ENCODE measurements at places on chromosomes 3 and 15.

- no peak for DNase-seq
Observed at GRCh38 chr3:107430996-107431245, 53.7 kb downstream of the CCDC54 start.

GRCh38 chr3:4581498-4581897 is 88.3 kb downstream of the ITPR1 start:
- no peak for DNase-seq

DNA sequence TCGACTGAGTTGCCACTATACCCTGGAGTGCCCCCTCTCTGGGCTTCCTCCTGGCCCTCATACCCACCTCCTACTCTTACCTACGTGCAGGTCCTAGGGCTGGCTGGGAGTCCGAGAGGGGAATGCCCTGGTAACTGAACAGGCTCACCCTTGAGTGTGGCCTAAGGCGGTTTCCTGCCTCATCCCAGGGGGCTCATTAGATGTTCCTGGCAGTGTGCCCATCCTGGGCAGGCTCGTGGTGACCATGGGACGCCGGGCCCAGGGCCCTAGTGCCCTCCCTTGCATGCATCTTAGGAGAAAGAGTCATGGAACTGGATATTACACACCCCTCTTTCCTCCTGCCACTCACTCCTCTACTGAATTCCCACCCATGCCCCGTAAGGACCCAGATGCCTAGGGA is 2.8 kb downstream of the SEMA4B start:
- no peak for DNase-seq

DNA sequence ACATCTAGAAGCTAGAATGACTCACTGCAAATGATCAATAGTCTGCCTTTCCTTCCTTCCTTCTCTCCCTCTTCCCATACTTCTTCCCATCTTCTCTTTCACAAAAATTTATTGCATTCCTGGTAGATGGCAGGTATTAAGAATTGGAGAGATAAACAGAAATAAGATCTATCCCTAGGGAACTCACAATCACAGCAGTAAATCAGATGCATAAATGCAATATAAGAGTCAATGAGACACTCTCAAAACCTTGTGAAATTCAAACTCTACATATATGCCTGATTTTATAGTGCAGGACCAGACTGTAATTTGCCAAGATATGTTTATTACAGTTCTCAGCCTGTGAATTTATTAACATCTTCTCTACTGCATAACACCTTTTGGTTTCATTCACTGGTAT is 78.3 kb upstream of the ARL6 start:
- DNase-seq = no peak

- peak; percentile 64 for DNase-seq
Observed at GRCh38 chr3:49802719-49803464, at the start of gene INKA1. Gene INKA1, plus strand, starts transcription at chr3:49803261. Its CDS starts 132 bp downstream, at chr3:49803393.

DNA sequence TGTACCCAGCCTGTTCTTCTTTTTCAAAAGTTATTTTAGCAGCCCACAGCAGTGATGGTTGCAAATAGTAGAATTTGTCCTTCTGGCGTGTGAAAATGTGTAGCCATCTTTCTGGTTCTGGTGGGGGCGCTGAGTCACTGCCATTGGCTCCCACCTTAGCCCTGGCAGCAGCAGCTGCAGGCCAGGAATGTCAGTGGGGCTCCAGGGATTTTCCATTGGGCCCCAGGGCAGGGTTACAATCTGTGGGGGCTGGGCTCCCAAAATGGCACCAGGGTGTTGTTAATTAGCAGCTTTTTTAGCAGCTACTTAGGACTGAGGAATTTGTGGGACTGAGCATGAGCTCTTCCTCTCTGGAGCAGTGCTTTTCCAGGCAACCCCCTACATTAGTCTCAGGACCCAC is 38.9 kb downstream of the TOPAZ1 start:
- no peak for DNase-seq

- peak; percentile 48 for DNase-seq
Observed at GRCh38 chr3:50237754-50238548, 1.9 kb downstream of the GNAI2 start.

DNA sequence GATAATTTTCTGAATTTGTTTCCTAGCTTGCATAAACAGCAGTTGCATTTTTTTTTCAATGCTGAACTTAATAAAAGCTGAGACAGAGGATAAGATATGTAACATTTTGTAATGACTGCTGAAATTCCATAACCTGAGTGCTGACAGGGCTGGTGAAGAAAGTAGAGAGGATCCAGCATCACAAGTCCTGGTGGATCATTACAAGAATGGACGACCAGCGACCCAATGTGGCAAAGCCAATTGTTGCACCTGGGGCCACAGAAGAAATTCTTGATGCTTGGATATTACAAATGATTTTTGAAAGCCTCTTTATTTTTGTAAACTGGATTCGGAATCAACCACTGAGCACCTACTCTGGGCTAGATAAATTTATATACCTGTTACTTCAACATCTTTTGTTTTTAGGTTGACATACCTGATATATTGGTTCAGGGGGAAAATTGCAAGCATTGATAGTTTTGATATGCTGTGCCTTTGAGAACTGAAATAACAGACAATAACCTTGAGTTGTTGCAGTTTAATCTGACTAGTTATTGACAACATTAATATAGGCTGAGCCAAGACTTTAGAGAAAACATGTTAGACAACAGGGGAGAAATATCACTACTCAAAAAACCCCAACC is 3.9 kb upstream of the ACTL6A start:
- peak; percentile 52 for DNase-seq

DNA sequence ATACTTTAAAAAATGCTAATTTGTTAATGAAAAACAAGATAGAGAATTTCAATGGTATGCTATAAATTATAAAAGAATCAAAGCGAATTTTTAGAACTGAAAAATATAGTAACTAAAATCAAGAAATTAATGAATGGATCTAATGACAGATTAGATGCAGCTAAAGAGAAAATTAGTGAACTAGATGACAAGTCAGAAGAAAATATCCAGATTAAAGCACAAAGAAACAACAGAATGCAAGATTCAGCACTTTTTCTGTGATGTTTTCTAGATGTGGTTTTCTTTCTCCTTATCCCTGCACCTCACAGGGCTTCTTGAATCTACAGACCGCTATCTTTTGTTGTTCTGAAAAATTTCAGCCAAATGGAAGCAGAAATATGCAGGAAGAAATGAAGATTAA is 54.4 kb downstream of the INO80 start:
- no peak for DNase-seq

GRCh38 chr3:38347421-38348200 is 1.0 kb downstream of the XYLB start:
- no peak for DNase-seq

GRCh38 chr15:65832549-65833364 is 36.5 kb upstream of the RAB11A start:
- DNase-seq = peak; percentile 46

- DNase-seq = peak; percentile 51
Observed at GRCh38 chr3:43753741-43754715, 63.3 kb downstream of the ABHD5 start.

DNA sequence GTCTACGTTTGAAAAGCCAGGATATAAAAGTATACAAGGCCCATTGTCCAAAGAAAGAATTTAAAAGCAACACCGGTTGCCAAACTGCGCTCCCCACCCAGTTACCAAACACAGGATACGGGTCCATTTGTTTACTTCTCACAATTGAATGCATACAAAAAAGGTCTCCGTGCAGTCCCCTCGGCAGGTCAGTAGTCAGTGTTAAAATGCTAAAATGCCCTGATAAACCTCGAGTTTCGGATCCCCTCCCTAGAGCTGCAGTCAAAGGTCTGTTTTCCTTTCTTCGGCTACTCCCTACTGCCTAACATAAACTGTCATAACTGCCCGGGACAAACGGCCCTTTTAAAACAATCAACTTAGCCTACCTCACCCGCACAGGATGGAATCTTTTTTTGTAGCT is 534.6 kb downstream of the FOXP1 start:
- no peak for DNase-seq

- peak; percentile 88 for DNase-seq
Observed at GRCh38 chr3:113214917-113215595, 3.7 kb downstream of the BOC start.

GRCh38 chr3:113174801-113175485 is 36.4 kb upstream of the BOC start:
- DNase-seq = no peak

DNA sequence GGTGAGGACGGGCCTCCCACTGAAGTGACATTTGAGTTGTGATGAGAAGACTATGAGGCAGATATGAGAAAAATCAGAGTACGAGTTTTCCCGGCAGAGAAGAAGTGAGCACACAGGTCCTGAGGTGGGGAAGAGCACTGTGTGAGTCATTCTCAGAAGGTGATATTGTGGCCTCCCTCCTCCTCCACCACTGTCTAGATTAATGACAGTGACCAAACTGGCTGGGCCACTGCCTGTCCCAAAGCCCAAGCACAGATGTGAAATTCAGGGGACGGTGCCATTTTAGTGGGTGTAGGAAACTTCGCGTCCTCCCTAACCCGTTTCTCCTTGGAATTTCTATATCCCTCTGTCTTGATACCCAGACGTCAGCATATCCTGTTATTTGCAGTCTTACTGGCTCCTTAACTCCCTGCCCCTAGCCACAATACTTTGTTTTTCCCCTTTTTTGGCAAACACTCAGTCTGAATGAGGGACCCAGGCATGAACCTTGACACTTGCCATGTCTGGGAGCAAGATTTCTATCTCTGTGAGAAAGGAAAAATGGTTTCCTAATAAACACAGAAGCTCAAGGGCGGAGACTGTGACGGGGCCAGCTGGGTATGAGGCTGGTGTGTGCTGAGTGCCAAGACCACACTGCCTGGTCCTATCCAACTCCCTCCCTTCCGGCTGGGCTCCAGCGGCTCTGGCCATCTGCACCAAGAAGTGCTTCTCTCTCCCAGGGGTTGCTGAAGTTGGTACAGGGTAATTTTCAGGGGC is 15.2 kb downstream of the PRICKLE2 start:
- no peak for DNase-seq

GRCh38 chr3:88059380-88060170 is 520 bp downstream of the ZNF654 start:
- DNase-seq = no peak
